Stimulated activated CD4-positive, alpha-beta T cell treated with anti-CD3 and anti-CD28 coated beads, Interleukin-2, amount 100 ng/mL, for 4 hours (primary cell): ENCODE measurements at places on chromosomes 6 and 20.
A peak's percentile ranks its signal among the peaks of the same experiment; 100 is the strongest.

GRCh38 chr6:142671791-142672190 lies 273.2 kb downstream of the HIVEP2 start:
- no peak for DNase-seq

GRCh38 chr6:170371588-170371987 lies 65.0 kb downstream of the FAM120B start:
- DNase-seq, result no peak

DNA sequence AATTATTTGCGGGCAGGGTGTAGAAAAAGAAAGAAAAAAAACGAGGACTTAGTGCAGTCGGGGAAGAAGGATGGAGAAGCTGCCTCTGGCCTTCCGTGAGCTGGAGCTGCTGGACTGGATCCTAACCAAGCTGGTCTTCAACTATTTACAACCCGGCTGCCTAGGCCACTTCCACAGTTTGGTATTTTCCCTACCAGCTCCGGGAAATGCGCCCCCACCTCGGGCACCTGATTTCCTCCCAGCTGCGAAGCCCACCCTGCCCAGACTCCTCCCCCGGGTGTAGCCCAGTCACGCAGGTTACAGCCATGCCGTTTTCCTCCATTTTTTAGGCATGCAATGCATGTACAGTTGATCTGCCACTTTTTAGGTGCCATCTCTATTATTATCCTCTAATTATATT lies 21.2 kb downstream of the THEMIS start:
- DNase-seq, result no peak

DNA sequence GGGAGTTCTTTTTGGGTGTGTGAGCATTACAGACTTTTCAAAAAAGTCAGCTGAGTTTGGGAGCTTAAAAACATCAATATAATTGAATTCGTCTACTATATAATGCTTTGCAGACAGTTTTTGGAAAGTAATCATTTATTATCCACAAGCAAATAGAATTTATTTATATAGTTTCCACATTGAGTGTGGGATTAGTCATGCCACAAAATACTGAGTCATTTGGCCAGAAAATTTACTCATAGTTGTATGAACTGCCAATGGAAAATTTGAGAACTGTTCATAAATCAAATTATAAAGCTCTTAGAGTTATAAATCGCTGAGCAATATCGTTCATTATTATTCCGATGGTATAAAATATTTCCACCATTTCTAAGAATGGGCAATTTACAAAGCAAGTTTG lies 5.0 kb downstream of the BEND6 start:
- DNase-seq, result no peak

GRCh38 chr20:19449051-19449450 lies 236.6 kb downstream of the SLC24A3 start:
- DNase-seq, result no peak

DNA sequence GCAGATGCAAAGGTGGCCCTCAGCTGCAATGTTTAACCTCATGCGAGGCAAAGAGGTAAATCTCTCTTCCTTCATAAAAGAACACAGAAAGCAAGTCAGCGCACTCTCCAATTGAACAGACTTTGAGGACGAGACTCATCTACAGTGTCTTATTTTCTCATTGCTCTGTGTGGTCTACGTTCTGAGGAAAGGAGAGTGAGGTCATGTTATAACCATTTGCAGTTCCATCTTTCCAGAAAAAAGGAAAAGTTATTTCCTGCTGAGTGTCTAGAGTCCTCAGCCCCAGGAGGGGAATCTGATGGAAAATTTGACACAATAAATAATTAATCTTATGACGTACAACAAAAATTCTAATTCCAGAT lies 35.6 kb upstream of the THBS2 start:
- DNase-seq, result no peak

GRCh38 chr6:159110013-159110412 lies 59.2 kb upstream of the FNDC1 start:
- DNase-seq, result no peak

- DNase-seq, result no peak
Measured at GRCh38 chr6:25504661-25505060, 147.4 kb upstream of the SCGN start.

GRCh38 chr6:22294301-22294700 lies 2.5 kb downstream of the PRL start:
- DNase-seq, result no peak

DNA sequence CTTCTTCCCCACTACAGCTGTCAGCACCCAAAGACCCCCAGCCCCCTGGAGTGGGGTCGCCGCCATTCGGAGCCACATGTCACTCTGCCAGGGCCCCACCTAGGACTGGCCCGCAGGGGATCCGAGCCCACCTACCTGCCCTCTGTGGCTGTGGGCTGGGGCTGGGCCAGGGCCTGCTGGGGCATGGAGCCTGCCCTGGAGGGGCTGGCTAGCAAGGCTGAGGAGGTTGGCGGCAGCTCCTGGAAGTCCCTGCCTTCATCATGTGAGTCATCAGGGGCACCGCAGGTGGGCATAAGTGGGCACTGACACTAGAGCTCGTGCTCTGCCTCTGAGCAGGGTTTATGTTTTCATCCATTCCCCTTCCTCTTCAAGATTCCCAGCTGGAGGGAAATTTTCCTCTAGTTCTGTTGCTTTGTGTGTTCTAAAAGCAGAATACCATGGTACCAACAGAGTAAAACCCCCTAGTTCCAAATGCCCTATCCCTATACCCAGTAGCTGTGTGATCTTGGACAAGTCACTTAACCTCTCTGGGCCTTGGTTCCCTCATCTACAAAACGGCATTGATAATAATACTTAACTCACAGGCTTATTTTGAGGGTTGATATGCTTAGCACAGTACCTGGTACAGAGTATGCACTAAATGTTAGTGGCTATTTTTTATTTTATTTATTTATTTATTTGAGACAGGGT lies 8.7 kb upstream of the FANCE start:
- DNase-seq, result no peak

DNA sequence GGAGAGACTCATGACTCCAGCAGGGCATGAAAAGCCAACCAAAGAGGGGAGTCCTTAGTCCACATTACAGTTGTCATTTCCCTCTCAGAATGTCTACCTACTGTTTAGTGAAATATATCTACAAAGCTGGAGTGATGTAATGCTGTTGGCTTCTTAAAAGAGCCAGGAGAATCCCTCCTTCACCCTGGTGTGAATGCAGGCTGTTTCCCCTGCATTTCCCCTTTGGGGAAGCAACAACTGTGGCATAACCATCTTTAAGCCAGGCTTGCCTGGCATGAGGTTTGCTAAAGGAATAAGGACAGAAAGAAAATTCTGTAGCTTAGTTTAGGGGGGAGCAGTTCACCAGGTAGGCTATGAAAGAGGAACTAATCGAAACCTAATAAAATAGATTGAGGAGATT lies 129.5 kb downstream of the CRYBG1 start:
- no peak for DNase-seq

DNA sequence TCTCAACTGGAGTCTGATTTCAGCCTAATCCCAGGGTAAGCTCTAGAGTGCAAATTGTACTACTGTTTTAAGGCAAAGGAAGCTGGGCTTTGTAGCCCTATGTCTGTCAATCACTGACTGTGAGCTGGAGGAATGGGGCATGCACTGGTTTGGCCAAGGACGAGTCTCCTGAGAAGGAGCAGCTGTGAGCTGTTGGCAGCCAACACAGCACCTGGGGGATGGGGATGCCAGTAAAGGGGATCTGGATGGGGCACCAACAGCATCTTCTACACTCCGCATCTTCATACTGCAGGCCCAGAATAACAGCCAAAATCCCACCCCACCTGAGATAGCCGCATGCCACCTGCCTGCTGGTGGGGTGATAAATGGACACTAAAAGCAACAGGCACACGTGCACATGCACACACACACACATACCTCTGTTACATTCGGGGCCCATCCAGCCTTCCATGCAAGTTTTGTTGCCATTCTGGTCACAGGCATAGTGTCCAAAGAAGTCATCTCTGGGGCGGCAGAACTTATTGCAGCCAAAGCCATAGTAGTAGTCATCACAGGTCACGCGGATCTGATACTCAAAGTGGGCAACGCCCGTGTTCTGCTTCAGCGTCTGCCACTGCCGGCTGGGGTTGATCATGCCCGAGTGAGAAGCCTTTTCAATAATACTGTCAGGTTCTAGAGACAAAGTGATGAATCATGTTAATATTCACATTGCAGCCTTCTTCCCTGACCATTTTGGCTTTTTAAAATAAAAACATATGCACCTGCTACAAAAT lies 15.6 kb downstream of the JAG1 start:
- no peak for DNase-seq

DNA sequence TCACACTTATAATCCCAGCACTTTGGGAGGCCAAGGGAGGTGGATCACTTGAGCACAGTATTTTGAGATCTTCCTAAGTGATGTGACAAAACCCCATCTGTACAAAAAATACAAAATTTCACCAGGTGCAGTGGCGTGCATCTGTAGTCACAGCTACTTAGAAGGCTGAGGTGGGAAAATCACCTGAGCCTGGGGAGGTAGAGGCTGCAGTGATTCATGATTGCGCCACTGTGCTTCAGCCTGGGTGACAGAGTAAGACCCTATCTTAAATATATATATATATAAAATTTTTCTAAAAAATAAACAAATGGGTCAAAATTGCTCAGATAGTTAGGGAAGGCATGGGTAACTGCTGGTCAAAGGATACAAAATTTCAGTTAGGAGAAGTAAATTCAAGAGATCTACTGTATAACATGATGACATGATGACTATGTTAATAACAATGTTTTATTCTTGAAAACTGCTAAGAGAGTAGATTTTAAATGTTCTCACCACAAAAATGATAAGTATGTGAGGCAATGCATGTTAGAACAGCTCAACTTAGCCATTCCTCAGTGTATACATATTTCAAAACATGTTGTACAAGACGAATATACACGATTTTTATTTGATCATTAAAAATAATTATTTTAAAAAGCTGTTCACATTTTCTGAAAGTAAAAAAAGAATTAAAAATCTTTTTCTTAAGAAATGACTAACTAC lies 24.4 kb downstream of the TBC1D32 start:
- DNase-seq, result no peak

DNA sequence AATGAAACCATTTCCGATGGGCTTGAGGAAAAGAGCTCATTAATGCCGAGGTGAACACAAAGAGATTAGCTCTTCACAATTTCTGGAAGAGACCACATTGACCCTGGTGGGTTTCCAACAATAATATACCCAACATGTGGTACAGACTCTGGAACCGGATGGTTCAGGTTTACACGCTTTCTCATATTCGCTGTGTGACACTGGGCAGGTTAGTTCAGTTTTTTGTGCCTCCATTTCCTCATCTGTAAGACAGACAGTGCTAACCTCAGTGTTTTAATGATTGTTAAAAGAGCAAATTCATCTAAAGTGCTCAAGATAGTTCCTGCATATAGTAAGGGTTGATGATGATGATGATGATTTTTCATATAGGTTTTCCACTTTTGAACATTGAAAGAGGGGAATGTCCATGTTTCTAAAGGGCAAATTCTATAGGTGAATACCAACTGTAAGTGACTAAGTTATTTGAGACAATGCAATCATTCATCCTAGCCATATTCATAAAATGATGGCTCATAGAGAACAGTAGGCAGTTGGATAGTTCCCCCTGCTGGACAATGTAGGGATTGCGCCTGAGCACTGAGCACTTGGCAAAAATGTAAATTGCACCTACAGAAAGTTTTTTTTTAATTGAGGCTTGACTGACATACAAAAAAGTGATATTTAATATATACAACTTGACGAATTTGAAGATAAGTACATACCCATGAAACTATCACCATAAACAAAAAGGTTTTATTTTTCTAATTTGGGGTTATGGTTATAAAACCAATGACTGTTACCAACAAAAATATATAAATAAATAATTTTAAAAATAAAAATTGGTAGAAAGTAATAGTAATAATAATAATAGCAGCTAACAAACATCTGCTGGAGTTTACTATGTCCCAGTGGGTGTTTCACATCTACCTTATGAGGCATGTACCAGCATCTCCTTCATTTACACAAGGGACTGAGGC lies 2.1 kb upstream of the PERP start:
- DNase-seq, result peak; percentile 62

DNA sequence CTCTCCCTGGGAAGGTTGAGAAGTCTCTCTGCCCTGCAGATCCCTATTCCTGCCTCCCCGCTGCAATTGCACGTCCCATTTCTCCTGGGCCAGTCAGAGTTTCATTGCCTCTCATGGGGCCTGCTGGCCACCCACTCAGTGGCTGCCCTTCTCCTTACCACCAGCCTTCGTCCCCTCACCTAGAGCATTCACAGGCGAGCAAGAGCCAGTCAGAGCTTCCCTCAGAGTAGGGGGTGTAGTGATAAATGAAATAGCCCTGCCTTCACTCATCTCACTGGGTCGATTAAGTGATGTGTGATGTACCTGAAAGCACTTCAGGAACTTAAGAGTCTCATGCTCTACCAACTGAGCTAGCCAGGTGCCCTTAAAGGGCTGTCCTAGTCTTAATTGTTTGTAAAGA lies 52.0 kb upstream of the FANCE start:
- DNase-seq, result no peak

GRCh38 chr6:15327271-15327670 lies 81.4 kb downstream of the JARID2 start:
- peak; percentile 22 for DNase-seq

DNA sequence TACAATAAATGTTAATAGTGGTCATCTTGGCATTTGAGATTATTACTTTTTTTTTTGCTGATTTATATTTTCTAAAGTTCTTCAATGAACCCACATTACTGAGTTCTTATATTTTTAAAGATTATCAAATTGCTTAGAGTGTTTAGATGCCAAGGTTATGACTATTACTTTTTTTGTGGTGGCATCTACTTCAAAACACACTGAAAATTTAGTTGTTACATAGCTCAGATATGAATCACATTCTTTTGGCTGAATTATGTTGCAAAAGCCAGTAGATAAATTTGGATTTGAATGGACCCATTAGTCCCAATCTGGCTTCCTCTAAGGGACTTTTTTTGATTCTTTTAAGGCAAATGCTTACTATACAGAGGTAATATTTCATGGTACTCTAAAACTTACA lies 8.9 kb downstream of the UTRN start:
- DNase-seq, result no peak

- no peak for DNase-seq
Measured at GRCh38 chr20:41394931-41395666, 28.5 kb upstream of the EMILIN3 start.

GRCh38 chr6:62721408-62721807 lies 435.4 kb upstream of the KHDRBS2 start:
- no peak for DNase-seq

DNA sequence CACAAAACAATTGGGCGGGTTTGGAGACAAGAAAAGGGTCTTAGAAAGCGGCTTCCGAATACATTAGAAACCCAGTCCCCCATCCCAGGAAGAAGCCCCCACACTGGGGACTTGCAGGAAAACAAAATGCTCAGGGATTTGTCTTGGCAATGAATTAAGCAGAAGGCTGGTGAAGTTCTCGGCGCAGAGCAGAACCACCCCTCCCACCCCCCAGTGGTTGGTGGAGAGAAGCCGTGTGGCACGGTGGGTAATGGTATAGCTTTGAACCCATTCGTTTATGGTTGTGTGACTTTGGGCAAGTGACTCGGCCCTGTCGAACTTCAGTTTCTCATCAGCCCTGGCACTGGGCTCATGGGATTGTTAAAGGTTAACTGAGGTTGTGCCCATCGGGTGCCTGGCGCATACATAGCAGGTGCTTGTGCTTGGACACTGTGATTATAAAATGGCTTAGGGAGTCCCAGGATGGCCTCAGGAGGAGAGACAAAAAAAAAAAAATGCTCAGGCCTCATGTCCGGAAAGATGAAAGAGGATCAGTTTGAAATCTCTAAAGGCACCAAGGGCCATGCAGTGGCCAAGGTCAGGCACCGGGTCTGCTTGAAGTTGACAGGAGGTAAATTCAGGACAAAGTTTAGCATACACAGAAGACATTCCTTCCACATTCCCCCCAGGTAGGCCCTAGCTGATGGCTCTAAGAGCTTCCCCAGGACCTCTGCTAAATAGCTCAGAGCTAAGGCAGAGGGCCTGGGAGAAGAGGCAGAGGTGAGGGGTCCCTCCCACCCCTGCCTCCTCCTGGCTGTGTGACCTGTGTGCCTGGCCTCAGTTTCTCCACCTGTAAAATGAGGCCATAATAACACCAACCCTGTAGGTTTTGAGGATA lies 120.1 kb upstream of the PTPN1 start:
- DNase-seq, result no peak
